CD4-positive, alpha-beta T cell treated with Interleukin-17A for 1 hour (primary cell): ENCODE measurements at places on chromosomes 12 and 14.

GRCh38 chr14:64196056-64196455, 98.1 kb downstream of the ESR2 start:
- no peak for DNase-seq

- DNase-seq = no peak
Measured at GRCh38 chr12:105820429-105821125, 318.2 kb downstream of the NUAK1 start.

- no peak for DNase-seq
Measured at GRCh38 chr14:101504096-101504948, 57.0 kb upstream of the DIO3 start.

GRCh38 chr14:56422703-56423213, 156.8 kb upstream of the TMEM260 start:
- peak; percentile 23 for DNase-seq

DNA sequence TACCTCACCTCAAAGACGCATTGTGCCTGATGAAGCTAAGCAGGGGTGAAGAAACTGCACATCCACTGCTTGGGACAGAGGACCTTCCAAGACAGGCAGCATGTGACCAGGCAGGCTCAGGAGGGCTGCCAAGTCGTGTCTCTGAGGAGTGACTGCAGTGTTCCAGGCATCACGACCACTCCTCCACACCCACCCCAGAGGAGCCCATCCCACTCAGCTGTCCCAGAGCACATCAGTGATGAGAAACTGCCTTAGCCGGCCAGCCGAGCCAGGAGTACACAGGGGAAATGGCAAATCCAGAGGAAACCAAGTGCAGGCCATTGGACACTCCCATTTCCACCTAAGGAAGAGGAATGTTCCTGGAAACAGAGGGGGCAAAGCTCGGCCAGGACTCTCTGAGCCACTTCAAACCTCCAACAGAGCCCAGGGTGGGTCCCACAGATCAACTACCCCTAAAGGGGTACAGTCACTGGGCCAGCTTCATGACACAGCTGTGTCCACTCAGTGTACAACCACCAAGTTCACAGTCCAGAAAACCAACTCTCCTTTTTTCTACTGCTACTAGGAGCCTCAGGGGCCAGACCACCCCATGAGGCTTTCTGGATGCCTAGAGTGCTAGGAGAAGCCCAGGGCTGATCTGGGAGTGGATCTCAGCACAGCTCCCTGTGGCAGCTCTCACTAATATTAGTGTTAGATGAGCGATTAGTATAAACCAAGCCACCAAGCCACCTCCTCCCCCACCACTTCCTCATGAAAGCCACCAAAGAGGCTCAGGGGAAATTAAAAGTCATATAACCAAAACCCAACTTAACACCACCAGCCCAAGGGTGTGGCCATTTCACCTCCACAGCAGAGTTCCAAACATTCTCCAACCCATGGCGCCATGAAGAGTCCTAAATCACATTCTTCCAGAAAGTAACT, 15.4 kb downstream of the PXN start:
- DNase-seq = peak; percentile 69

- DNase-seq = no peak
Measured at GRCh38 chr12:29414368-29414767, 33.4 kb upstream of the ERGIC2 start.

- no peak for DNase-seq
Measured at GRCh38 chr14:40656311-40656710, 950.4 kb upstream of the LRFN5 start.

- DNase-seq = no peak
Measured at GRCh38 chr14:94144765-94145164, 15.4 kb upstream of the IFI27L2 start.

DNA sequence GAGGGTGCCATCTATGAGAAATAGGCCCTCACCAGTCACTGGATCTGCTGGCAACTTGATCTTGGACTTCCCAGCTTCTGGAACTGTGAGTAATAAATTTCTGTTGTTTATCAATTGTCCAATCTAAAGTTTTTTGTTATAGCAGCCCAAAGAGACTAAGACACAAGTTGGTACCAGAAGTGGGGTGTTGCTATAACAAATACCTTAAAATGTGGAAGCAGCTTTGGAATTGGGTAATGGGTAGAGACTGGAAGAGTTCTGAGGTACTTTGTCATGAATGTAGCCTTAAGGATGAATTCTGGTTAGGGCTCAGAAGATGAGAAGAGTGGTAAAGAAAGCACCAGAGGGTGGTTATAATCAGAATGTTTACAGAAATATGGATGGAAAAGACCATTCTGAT, 21.5 kb downstream of the GMFB start:
- DNase-seq = no peak

DNA sequence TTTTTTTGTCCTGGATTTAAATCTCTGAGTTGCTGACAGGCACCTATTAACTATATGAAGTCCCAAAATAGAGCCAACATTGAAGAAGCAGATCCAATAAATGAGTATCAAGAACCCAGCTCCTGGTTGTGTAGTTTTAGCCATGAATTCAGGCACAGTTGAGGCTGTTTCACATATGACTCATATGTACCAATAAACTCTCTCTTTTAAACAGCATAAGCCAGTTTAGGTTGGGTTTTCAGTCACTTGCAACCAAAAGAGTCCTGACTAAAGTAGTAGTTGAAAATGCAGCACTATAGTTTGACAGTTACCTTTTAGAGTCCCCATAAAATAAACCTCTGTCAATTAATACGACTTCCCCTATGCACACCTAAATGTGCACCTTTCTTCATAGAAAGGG, 389.9 kb downstream of the RPS29 start:
- no peak for DNase-seq

DNA sequence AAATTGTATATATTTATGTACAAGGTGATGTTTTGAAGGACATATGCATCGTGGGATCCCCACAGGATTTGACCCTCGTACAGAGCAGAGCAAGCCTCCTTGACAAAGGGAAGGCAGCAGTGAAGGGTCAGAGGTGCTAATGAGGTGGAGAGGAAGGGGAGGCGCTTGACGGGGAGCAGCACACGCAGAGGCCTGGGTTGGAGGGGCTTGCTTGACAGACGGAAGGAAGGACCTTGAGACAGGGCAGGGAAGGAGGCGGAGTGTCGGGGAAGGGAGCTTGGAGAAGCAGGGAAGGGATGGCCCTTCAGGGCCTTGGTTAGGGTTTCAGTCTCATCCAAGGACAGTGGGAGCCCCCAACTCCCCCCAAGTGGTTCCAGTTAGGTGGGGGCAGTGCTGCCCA, 52.6 kb downstream of the ZNF664 start:
- no peak for DNase-seq

DNA sequence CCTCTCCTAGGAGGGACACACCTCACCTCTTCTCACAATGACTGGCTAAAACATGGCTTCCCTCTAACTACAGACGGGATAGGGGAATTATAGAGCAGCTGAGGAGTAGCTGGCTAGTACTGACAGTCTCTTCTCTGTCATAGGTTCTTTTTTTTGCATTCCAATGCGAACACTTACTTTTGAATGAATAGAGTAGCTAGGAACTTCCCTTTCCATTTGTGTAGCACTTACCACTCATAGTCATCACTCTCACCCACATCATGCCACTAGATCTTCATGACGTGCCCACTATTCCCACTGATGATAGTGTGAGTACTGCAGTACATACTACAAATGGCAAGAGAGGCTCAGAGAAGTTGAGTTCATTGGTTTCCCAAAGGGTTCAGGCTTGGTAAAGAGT, 143.9 kb upstream of the HIF1A start:
- DNase-seq = no peak

GRCh38 chr12:116659771-116660481, 77.9 kb downstream of the SPRING1 start:
- DNase-seq = no peak

DNA sequence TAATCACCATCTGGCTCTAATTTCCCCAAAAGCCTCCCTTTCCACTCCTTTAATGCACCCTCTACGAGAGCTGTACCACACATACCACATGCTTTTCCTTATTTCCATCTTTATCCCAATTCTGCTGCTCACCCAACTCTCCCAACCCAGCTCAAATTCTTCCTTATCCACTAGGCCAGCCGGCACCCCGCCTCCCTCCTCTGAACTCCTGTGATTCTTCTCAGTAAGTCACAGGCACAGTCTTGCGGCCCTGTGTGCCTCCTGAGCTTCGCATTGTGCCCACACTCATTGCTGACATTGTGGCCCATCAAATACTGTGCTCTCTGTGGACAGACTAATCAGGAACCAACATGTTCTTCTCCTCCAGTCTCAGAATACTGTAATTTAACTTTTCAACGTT, 45.4 kb downstream of the APPL2 start:
- DNase-seq = no peak

- no peak for DNase-seq
Measured at GRCh38 chr12:112087851-112088250, 20.7 kb downstream of the NAA25 start.

GRCh38 chr14:55117803-55118441, 11.1 kb upstream of the LGALS3 start:
- DNase-seq = no peak

DNA sequence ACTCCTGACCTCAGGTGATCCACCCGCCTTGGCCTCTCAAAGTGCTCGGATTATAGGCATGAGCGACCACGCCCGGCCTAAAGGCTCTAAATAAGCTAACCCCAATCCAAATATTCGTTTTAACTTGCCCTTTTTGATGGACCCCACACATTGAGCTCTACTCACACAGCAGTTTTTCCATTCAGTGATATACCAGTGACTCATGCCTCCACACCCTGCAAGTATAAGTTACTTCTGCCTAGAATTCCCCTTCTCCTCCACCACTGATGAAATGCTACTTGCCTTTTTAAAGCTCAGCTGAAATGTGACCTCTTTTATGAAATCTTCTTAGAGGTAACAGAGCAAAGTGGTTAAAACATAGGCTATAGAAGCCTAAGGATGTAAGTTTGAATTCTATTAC, 68.8 kb downstream of the EXOC5 start:
- DNase-seq = no peak

DNA sequence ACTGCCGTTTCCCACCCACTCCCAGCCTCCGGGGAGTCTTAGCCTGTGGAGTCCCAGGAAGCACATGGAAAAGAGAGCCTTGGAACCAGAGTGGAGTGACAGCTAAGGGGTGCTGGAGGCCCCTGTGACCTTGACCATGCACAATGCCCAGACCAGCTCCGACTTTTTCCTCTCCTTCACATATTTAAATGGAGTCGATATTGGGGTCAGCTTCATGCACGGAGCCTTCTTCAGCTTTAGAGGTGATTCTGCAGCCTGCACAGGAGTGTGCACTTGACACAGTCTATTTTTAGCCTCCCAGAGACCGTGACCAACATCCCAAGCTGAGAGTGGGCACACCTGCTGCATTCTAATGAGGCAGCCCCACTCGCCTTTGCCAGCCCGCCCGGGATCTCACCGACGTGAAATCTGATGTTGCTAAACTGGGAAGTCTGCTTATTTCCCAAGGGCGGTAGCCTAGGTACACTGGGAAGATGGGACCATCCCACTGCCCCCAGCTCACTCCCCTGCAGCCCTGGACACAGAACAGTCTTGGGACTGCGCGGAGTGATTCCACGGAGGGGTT, 47.5 kb downstream of the PRMT8 start:
- DNase-seq = no peak

DNA sequence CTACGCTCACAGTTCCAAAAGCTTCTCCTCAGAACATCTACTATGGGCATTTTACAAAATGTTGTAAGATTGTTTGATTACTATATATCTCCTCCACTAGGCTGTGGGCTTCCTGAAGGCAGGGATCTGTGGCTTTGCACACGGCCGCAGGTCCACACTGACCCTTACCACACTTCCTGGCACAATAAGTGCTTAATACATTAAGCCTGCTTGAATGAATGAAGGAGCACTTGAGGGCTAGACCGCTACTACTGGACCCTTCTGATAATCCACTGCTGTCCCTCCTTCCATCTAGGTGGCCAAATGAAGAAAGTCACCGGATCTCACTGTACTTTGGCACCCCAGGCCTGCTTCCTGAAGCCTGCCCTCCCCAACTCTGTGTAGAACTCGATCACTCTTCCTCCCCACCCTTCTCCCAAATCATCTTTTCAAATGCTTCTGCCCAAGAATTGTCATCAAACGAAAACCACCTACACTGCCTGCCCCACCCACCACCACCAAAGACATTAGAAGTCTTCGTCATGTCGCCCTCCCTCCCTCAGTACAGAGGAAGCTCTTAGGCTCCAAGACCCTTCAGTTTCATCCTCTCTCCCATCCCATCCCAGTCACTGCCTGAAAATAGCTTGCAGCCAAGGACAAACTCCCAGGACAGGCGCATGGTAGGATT, 596 bp upstream of the ZBTB39 start:
- no peak for DNase-seq

DNA sequence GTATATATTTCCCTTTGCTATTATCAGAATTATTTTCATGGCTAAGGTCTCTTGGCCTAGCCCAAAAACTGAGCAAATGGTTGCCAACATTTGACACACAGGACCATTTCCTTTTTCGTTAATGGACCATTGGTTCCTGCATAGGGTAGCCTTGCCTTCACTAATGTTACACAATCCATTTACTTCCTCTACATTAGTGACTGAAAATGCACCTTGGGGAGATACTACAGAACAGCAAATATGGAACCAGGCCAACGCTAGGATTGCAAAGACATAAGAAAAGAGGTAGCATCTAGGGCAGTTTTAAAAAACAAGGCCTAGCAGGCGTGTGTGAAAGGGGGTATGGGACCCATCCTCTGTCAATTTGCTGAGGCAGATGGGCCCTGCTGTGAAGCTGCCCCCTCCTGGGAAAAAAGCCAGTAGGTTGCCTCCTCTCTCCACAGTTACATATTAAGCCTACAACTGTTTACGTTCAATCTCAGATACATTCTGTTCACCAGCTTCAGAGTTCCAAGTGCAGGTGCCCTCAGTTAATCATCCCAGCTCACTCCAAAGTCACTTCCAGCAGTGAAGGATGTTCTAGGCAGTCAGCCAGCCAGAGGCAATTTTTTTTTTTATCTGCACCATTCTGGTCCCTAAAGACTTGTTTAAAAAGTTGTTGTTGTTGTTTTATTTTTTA, 15.0 kb downstream of the AQP6 start:
- DNase-seq = no peak

DNA sequence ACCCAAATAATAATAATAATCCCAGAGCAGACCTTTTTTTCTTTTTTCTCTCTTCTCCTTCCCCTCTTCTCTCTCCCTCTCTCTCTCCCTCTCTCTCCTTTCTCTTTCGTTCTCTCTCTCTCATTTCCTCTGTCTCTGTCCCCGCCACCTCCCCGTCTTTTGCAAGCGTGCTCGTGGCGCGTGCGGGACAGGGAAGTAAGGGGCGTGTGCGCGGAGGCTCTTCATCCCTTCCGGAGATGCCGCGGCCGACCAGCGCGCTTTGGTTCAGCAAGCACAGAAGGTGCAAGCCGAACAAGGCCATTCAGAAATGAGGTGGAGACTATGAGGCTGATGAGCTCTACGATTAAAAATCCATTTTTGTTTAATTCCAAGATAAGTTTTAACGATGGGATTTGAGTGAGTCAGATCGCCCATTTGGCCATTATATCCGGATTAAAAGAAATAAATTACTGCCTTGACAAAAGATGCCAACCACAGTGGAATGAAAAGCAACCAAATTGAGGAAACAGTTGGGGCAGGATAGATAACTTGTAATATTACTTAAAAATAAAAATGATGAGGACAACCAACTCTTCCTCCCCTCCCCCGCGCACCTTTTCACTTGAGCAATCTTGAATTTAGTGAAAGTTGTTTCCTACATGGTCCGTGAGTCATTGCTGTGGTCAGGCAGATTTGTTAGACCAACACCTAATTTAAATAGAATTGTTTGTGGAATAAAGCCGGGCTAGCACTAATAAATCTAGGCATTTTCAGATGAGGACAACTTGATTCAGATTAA, 1.2 kb upstream of the AMIGO2 start:
- DNase-seq = peak; percentile 63
